HuH-7 (cell line): ENCODE measurements at places on chromosomes 3 and 15.

GRCh38 chr3:38555149-38555840, 59.2 kb downstream of the EXOG start:
- DNase-seq = no peak

GRCh38 chr3:110955301-110955880, 116.2 kb upstream of the NECTIN3 start:
- DNase-seq = no peak

GRCh38 chr3:105802118-105802706, 66.6 kb downstream of the CBLB start:
- DNase-seq = no peak

GRCh38 chr15:48800811-48801455, 9.9 kb downstream of the CEP152 start:
- DNase-seq = no peak

DNA sequence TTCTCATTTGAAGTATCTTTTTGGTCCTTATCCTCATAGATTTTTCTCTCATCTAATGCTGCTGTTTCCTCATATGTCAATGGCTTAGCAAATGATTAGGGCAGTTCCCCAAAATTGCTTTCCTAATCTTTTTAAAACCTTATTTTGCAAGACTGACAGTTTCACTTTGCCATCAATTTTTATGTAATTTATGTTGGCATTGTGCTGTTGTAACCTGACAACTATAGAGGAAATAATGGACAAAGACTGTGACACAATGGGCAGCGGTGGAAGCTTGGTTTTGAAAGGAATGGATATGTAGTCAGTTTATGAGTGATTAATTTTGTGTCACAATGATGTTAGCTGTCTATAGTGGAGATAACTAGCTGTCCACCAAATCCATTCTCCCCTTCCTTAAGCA, 10.6 kb upstream of the SH3BP5 start:
- DNase-seq = no peak

DNA sequence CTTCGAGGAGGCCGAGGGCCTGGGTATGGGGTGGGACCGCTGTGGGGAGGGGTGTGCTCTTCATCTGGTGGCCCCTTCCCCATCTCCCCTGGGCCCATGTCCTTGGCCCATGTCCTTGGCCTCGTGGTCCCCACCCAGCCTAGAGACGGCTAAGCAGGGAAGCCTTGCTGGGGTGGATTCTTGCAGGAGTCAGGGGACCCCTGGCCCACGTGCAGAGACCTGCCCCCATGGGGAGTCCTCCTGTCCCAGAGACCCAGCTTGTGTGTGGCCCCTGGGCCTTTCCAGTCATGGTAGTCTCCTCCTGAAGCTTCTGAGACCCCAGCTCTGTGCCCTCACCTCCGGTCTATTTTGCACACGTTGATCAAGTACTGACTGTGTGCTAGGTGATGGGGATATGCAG, 97.4 kb downstream of the TBC1D2B start:
- DNase-seq = no peak

DNA sequence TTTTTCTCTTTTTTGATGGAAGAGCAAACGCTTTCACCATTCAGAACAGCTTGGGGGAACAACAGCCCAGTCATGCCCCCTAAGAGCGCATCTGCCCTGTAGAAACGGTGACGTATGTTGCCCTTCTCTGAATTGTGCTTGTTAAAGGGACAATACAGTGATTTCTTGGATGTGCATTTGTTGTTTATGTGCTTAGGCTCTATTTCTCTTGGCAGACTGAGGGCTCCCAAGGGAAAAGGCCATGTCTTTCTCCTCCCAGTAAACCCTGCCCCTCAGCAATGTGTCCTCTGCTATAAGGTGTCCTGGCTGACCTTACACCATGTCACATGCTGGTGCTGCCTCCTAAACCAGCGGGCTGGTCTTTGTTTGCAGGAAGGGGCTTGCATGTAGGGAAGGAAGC, 346.1 kb downstream of the EPHB1 start:
- no peak for DNase-seq

DNA sequence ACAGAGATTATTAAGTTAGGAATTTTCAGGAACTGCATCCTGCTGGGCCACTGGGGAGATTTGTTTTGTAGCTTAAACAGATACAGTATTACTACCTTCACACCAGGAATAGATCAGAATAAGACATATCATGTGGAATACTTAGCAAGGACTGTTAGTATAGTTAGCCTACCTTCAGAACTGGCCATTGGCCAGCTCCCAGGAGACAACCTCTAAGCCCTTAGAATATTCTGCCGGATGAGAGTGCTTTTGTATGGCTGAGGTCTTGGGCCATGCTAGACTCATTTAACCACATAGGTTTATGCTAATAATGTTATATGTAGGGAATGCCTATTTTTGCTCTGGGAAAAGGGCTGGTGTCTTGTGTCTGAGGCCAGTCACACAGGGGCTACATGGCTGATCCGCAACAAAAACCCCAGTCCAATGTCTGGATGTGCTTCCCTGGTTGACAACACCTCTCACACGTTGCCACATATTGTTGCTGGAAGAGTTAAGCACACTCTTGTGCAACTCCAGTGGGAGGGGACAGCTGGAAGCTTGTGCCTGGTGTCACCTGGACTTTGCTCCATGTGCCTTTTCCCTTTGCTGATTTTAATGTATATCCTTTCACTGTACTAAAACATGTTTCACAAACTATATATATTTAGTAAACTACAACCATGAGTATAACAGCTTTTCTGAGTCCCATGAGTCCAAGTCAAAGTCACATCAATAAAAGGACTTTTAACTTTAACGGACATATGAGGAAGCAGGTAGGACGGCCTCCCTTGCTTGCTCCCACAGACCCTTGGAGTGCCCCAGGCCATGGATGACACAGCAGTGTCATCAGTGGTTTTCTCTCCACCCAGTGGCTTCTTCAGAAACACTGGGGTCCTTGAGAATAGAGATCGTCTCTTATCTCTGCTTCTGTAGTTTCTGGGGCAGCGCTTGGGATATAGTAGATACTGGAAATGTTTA, 118.0 kb upstream of the C3orf80 start:
- peak; percentile 67 for DNase-seq
